ENCODE measurements at places on chromosomes 4 and X.

GRCh38 chr4:153161226-153161963 lies 42.8 kb upstream of the TRIM2 start:
- no peak for DNase-seq

DNA sequence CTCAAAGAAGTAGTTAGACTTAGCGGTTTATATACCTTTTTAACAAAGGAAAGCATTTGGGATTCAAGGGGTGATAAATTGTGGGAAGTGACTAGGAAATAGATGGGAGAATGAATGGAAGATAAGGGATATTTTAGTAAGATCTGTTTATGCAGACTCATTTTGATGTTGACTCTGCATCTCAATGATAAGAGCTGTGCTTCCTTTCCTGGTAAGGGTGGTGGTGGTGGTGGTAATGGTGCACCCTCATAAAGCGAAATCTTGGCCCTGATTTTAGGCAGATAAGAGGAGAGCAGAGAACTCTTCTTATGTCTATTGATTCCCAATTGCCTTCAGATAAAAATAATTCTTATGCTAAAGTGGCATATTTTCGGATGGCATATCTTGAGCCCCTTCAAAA lies 197.1 kb downstream of the SPRY1 start:
- DNase-seq = no peak

DNA sequence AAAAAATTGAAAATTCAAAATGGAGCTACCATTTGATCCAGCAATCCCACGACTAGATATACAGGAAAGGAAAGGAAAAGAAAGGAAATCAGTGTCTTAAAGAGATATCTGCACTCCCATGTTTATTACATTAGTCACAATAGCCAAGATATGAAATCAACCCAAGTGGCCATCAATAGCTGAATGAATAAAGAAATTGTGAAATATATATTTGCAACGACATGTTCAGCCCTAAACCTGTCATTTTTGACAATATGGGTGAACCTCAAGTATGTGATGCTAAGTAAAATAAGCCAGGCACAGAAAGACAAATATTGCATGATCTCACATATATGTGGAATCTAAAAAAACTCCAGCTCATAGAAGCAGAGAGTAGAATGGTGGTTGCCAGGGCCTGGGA lies 155.1 kb downstream of the ANXA5 start:
- DNase-seq = no peak

GRCh38 chr4:5101571-5101970 lies 50.3 kb downstream of the STK32B start:
- DNase-seq = no peak

GRCh38 chr4:150375025-150375424 lies 206.9 kb upstream of the MAB21L2 start:
- no peak for DNase-seq

DNA sequence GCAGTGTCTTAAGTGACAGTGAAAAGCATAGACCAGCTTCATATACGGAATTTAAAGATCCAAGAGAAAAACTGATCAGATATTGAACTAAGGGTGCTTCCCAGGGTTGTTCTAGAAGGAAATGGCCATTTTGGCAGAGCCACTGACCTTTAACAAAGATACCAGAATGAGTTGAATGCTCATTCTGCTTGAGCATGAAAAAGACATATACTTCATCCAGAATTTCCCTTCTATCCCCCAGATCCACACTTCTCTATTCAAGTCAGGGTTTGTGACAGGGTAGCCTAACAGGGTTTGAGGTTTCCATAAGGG lies 45.6 kb upstream of the FAM9C start:
- DNase-seq = no peak

- no peak for DNase-seq
Observed at GRCh38 chr4:39609454-39609931, 29.2 kb downstream of the SMIM14 start.

DNA sequence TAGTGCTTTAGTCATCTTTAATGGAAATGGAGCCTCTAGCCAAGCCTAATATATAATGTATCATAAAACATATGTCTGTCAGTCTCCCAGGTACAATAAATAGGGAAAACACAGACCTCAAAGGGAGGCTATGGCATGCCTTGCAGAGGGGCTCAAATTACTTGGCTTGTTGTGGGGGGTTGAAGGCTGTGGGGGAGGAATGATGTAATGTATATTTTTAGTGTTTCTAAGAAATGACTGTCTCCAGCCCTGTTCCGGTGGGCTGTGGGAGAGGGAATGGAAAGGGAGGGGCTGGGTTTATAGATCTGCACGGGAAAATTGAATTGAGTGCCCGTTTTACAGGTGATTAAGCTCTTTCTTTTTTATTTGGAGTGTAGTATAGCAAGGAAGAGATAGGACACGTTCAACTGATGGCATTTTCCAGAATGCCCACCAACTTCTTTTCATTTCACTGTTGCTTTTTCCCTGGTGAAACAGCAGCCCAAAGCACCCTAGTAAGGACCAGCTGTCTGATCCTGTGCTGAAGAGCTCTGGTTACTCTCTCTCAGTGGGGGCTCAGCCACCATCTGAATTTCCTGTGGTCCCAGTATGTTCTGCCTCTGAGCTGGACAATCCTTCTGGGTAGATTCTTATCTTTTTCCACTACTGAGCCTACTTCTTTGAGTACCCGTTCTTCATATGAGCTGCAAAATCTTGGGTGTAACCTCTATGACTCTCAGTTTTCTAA lies 220.7 kb upstream of the CASK start:
- no peak for DNase-seq

DNA sequence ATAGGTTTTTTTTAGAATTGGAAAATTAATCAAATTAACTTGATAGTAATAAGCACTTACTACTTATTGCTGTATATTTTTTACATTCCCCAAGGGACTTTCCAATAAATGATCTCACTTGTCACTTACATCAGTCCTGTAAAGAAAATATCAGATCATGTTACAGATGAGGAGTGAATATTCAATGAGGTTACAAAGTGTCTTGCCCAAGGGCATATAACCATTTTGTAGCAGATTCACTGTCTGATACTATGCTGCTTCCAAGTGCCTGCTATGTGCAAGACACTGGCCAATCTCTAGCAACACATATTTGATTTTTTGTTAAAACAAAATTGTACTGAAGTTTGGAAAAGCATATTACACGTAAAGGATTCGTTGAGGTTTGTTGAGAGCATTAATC lies 1287.7 kb downstream of the FAM133A start:
- no peak for DNase-seq

DNA sequence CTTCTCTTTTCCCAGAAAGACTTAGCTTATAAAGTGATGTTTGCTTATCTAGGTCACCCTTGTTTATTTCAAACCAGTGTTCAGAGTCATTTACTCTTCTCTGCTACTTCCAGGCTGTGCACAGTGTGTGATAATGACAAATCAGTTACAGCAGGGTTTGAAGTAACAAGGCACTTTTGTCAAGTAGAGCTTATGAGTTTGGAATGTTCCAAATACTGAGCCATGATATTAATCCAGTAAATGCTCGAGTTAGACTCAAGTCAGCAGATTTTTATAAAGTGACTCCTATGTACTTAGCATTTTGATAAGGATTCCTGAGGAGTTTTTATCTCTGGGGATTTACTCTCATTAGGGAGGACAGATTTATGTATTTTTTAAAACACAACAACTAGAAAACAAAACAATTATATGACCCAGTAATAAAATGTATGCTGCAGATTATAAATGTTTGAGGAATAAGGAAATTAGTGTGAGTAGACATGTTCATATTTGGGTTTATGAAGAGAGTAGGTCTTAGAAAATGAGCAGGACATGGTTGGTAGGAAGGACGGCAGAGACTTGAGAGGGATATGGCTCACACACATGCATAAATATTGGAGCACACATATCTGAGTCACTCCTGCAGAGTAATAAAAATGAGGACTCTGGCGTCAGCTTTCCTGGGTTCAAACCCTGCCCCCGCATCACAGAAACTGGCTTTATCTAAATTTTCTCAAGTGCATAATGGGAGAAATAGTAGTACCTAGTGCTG lies 271.2 kb downstream of the FBXO8 start:
- DNase-seq = no peak

DNA sequence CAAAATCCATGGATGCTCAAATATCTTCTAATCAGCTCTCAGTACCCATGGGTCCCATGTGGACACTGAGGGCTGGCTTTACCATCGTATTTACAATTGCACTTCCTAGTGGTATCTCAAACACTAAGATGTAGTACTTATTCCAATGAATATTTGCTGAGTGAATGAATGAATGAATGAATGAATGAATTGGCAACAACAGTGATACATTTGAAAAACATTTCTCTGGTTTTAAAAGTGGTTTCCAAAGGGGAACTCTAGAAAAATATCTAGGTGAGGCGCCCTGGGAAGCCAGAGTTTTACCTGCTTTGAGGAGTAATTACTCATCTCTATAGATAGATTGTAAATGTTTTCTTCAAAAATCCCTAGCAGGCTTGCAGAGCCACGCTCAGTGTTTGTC lies 76.6 kb downstream of the CYTL1 start:
- DNase-seq = no peak

- no peak for DNase-seq
Observed at GRCh38 chr4:94766856-94767255, 9.1 kb downstream of the BMPR1B start.

GRCh38 chrX:9557091-9557490 lies 92.2 kb downstream of the TBL1X start:
- no peak for DNase-seq

DNA sequence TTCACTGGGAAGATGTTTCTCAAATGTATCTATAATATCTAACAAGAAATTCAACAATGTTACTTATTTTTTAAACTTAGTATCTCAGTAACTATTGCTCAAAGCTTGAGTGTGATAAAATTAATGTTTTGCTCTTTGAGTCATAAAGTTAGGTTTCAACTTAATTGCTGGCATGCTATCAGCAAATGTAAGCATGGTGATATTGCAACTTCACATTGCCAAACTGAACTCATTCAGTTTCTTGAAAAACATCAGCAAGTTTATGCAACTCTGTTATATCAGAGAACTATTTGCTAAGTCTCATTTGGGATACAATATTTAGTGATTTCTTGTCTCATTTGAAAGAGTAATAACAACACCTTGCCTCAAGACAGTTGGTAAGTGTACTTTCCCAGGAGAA lies 91.2 kb upstream of the KLF3 start:
- no peak for DNase-seq

- DNase-seq = no peak
Observed at GRCh38 chr4:24853142-24853541, 57.8 kb downstream of the SOD3 start.

- DNase-seq = peak; percentile 88
Observed at GRCh38 chr4:87006426-87006675, 71.5 kb downstream of the AFF1 start.

GRCh38 chr4:125693228-125693627 lies 378.5 kb downstream of the FAT4 start:
- no peak for DNase-seq

DNA sequence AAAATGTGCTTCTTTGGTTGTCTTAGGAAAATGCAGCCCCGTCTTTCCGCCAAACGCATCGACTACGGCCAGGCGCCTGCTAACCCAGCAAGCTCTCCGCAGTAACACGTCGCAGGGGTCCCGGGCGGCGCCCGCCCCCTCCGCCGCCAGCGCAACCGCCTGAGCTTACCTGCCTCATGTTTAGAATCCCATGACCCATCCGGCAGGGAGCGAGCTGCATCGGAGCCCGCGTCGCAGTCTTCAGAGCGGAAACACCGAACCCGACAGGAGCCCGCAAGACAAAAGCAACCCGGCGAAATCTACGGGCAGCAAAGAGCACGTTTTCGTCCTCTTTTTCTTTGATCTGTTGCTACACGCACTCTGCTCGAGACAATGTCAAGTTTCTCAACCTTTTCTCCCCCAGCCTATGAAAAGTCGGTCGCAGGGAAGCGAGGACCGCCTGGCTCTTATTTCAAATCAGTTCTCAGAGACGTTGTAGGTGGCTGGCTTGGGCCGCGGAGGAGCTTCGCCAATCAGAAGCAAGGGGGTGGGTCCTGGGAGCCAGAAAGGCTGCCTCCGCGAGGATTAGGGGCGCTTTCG lies at the start of gene MID1:
TSS of gene MID1 (minus strand) at position 465 of the 579 bp plus-strand sequence. CDS start 53,038 bp downstream, outside the sequence.
- peak; percentile 42 for DNase-seq

- DNase-seq = no peak
Observed at GRCh38 chr4:37648084-37648817, 37.9 kb downstream of the RELL1 start.

DNA sequence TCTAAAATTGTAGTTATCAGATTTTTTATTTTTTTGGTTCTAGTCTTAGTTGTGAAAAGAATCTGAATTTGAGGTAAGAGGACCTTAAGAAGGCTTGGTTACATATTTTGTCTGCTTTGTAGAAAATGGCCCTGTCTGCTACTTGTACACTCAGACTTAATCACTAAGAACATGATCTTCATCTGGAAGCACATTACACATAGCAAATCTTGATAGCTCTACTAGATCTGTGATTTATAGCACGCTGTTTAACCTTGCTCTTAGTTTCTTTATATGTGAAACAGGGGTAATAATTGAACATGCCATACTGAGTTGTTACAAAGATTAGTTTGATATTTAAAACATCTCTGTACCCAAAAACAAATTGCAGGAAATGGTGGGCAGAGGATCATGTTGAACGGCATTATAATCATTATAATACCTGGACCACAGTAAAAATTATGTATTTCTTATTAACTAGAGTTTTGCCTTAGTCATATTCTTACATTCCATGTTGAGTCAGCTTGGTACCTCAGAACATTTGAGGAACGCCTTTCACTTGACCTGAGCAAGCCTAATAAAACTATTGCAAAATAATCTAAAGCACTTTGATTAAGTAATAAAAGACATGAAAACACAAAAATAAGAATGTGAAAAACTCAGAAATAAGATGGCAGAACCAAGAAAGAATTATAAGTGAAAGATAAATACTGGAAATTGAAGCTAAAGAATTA lies 738.0 kb upstream of the AADAT start:
- DNase-seq = no peak

- DNase-seq = no peak
Observed at GRCh38 chr4:79395841-79396240, 12.2 kb downstream of the GK2 start.

- no peak for DNase-seq
Observed at GRCh38 chr4:124224256-124224655, 488.3 kb downstream of the ANKRD50 start.

- DNase-seq = no peak
Observed at GRCh38 chr4:153832720-153833287, 43.9 kb upstream of the SFRP2 start.

DNA sequence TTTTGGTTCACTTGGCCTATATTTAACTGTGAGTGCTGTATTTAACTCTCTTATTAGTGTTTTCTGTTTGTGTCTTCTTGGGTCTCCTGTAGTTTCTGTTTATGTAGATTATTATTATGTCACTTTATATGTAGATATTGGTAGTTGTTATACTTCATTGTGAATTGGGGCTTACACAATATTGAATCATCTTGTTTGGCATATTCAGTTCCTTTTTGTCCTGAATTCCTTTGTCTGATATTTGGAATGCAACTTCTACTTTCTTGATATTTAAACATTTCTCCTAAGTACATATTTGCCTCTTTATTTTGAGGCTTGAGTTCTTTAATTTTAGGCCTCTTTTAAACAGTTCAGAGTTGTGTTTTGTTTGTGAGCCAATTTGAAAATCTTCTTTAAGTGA lies 544.8 kb upstream of the ADGRL3 start:
- no peak for DNase-seq

DNA sequence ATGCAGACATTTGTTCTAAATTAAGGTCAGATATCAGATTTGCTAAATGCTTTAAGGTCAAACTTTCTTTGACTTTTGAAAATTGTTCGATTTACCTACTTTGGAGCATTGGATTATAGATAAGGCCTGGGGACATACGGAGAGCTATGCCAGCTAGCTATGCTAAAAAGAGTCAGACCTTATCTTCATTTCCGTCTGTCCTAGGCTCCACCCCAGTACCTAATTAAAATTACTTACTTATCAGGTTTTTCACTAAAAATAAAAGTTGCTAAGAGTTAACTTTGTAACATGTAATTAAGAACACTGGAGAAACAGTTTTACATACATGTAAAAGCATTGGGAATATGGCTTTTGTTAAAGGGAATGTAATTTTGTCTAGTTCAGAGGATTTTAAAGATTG lies 7.1 kb upstream of the TMEM35A start:
- no peak for DNase-seq

All from NCI-H1417 treated with DMSO at 0.1 percent for 48 hours (cell line).